ENCODE measurements at places on chromosomes 5 and 9. TPM values are rescaled to one million over a fixed set of nuclear protein-coding genes. Genes with fewer than 3 reads are reported as not detected.
A peak's percentile ranks its signal among the peaks of the same experiment; 100 is the strongest.

DNA sequence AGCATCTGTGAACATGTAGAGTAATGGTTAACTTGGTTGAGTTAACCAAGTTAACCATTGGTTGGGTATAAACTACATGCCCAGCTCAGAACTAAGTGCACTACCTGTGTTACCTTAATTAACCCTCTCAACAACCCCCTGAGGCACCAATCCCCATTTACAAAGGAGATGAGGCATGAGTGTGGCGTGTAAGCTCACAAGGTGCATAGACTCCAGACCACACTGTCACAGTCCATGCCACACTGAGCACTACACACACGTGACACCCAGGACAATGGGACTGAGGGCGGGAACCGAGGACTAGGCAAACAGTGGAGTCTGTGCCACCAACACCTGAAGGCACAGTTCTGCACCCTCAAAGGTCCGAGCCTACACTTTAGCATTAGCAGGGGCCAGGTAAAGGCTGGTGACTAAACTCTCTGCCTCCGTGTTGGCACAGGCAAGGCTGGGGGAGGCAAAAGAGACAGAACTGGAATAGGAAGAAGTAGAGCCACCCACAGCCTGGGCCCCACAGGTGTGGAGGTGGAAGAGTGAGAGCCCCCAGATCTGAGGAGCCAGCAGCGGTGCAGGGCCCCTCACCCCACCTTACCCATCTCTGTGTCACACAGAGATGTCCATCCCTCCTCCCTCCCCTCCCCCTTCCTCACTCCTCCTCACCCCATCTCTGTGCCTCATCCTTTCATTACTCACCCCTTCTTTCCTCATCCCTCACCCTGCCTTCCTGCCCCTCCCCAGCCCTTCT lies 2.2 kb upstream of the DNAJB5 start:
- H3K4me1 ChIP-seq = peaks cover 61% of the 10 kb centered on the region
- DNase-seq = no peak
- H3K4me3 ChIP-seq = peak overlapping the region; percentile 74
- peak overlapping the region; percentile 82 for H3K27ac ChIP-seq

The FOXD4L6 gene
- not detected for total RNA-seq

The PRRX2 gene
- total RNA-seq = 0.21 TPM

DNA sequence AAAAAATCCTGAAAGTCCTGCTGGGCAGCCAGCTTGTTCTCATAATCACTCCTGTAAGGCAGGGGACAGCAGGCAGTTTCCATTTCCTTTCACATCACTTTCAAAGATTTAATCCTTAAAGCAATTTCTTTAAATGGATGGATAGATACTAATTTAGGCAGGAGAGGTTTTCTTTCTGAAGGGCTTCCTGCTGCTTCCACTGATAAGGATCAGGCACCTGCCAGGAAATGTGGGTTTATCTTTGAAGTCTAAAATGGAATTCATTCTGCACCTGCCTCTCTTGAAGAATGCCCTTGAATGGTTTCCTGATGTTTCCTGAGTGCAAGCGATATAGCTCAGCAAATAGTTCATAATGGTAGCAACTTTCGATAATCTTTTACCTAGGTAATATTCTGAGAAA lies 64.5 kb downstream of the STARD4 start:
- DNase-seq = no peak
- no peak overlapping the region for H3K4me3 ChIP-seq
- H3K27me3 ChIP-seq = no peaks in the 10 kb centered on the region
- no peak overlapping the region for H3K27ac ChIP-seq

DNA sequence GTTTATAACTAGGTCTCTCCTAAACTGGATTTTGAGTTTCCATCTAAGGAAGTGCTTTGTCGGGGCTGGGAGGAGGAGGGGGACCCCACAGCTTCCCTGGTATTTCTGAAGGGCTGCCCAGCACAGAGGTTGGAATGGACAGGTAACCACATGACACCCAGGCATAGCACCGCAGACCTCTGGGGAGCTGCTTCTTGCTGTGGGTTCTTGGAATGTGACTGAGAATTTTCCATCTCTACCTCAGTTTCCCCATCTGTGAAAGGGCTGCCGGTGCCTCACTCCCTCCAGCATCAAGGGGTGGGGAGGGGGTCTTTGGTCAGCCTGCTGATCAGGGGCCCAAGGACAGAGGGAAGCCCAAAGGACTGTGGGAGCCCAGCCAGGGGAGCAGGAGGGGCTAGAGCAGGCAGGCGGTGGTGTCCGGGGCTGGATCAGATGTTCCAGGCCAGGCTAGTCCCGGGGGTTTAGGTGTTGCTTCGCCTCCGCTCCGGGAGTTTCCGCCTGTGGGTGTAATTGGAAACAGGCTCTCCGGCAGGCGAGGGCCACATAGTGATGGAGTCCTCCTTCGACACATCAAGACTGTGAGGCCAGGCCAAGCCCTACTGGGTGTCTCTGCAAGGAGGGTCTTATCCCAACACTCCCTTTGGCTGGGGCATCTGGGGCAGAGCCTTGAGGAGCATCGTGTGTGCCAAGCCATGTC lies 3.3 kb downstream of the OLFML2A start:
- peaks cover 11% of the 10 kb centered on the region for H3K27me3 ChIP-seq
- no peak overlapping the region for H3K4me3 ChIP-seq
- peaks cover 3% of the 10 kb centered on the region for H3K36me3 ChIP-seq

The STPG3 gene
- total RNA-seq = not detected

- no peaks in the 10 kb centered on the region for H3K36me3 ChIP-seq
- H3K27me3 ChIP-seq = peaks cover 6% of the 10 kb centered on the region
- H3K4me3 ChIP-seq = no peak overlapping the region
- H3K4me1 ChIP-seq = peaks cover 49% of the 10 kb centered on the region
Observed at GRCh38 chr5:14038341-14038959, 94.0 kb upstream of the DNAH5 start.

- peak within 1 kb of the TSS; percentile 95 for H3K27ac ChIP-seq
- H3K4me1 ChIP-seq = peaks cover 38% of the 10 kb centered on the region
- H3K36me3 ChIP-seq = peaks cover 22% of the 10 kb centered on the region
- peak; percentile 83 for DNase-seq
- peaks cover 33% of the 10 kb centered on the region for H3K27me3 ChIP-seq
Observed at GRCh38 chr5:178130576-178131445, at the start of gene RMND5B. TSS of gene RMND5B (plus strand) at chr5:178131014. CDS start at chr5:178138120, 7,106 bp downstream.

GRCh38 chr5:36854402-36855140 lies 22.0 kb upstream of the NIPBL start:
- no peak for DNase-seq
- H3K36me3 ChIP-seq = no peaks in the 10 kb centered on the region
- H3K27ac ChIP-seq = no peak overlapping the region
- no peak overlapping the region for H3K4me3 ChIP-seq

GRCh38 chr5:87137283-87137682 lies 130.4 kb upstream of the RASA1 start:
- H3K4me1 ChIP-seq = peaks cover 4% of the 10 kb centered on the region
- no peak overlapping the region for H3K27ac ChIP-seq
- H3K36me3 ChIP-seq = no peaks in the 10 kb centered on the region
- H3K4me3 ChIP-seq = no peak overlapping the region
- no peaks in the 10 kb centered on the region for H3K27me3 ChIP-seq
- no peak for DNase-seq

The CDKN2B-AS1 gene
- total RNA-seq = 0.36 TPM

- H3K27me3 ChIP-seq = no peaks in the 10 kb centered on the region
- no peaks in the 10 kb centered on the region for H3K4me1 ChIP-seq
- DNase-seq = no peak
- H3K4me3 ChIP-seq = no peak overlapping the region
- H3K36me3 ChIP-seq = no peaks in the 10 kb centered on the region
Observed at GRCh38 chr9:109861918-109862317, 81.9 kb downstream of the PALM2AKAP2 start.

GRCh38 chr5:157651623-157652376 lies 438 bp downstream of the SOX30 start:
- H3K27me3 ChIP-seq = no peaks in the 10 kb centered on the region
- no peak overlapping the region for H3K27ac ChIP-seq
- H3K4me3 ChIP-seq = peak overlapping the region; percentile 68
- peaks cover 3% of the 10 kb centered on the region for H3K4me1 ChIP-seq
- DNase-seq = peak; percentile 66

- no peak overlapping the region for H3K27ac ChIP-seq
- H3K4me3 ChIP-seq = peak overlapping the region; percentile 86
- peaks cover 4% of the 10 kb centered on the region for H3K27me3 ChIP-seq
- peaks cover 14% of the 10 kb centered on the region for H3K36me3 ChIP-seq
Observed at GRCh38 chr5:68214482-68215207, 911 bp upstream of the PIK3R1 start.

- H3K36me3 ChIP-seq = peaks cover 4% of the 10 kb centered on the region
- peaks cover 5% of the 10 kb centered on the region for H3K27me3 ChIP-seq
- H3K4me3 ChIP-seq = peak overlapping the region; percentile 86
- DNase-seq = peak; percentile 46
- H3K27ac ChIP-seq = no peak overlapping the region
Observed at GRCh38 chr5:134524272-134524825, 1.1 kb upstream of the JADE2 start.

- H3K27me3 ChIP-seq = peaks cover 2% of the 10 kb centered on the region
- H3K4me1 ChIP-seq = no peaks in the 10 kb centered on the region
- no peak overlapping the region for H3K4me3 ChIP-seq
- H3K36me3 ChIP-seq = no peaks in the 10 kb centered on the region
- DNase-seq = no peak
Observed at GRCh38 chr5:137113939-137114338, 385.2 kb downstream of the SPOCK1 start.

DNA sequence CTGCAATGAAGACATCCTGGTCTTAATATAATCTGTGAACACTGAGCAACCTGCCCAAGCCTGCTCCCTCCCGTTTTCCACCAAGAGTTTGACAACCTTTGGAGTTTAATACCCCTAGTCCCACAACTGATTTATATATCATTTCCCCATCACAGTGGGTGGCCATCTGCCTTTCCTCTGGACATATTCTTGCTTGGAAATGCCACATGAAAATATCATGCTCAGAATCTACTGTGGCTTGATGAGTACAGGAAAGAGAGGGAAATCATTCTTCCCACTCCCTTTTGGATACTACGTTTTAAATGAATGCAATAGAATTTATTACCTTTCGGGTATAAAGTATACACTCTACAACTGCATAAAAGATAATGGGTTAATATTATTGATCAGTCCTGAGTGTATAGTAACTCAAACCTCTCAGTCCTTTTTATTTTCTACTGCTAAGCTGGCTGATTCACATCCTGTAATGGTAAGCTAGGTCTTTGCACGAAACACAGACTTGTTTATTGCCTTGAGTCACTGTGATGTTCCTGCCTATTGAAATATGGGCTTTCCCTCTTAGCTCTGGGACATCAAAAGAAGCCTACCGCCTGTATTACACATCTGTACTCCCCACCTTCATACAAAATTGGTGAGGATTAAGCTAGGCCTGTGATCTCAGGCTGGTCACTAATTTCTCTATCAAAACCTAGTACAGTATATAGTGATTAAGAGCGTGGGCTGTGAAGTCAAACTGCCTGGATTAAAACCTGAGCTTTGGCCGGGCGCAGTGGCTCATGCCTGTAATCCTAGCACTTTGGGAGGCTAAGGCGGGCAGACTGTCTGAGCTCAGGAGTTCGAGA lies 67.6 kb upstream of the NR5A1 start:
- H3K36me3 ChIP-seq = no peaks in the 10 kb centered on the region
- no peak overlapping the region for H3K4me3 ChIP-seq
- peaks cover 6% of the 10 kb centered on the region for H3K4me1 ChIP-seq

DNA sequence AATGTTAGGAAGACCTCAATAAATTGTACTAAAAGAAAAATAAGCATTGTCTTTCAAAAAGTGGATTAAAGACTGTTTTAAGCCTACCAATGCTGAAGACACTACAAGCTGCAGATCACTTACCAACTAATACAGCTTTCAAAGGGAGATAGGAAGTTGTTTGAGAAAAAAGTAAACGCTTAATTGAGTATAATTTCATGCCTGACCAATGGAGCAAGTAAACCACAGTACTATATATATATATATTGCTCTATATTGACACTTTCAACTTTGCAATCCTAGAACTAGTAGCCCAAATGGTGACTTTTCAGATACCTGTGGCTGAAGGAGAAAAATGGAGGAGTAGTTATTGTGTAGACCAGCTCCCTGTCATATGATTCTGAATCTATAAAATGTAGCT lies 85.7 kb downstream of the FREM1 start:
- DNase-seq = no peak
- H3K4me3 ChIP-seq = no peak overlapping the region
- no peaks in the 10 kb centered on the region for H3K4me1 ChIP-seq
- peaks cover 1% of the 10 kb centered on the region for H3K27me3 ChIP-seq
- no peak overlapping the region for H3K27ac ChIP-seq

The ENDOG gene
- 8.1 TPM for total RNA-seq

DNA sequence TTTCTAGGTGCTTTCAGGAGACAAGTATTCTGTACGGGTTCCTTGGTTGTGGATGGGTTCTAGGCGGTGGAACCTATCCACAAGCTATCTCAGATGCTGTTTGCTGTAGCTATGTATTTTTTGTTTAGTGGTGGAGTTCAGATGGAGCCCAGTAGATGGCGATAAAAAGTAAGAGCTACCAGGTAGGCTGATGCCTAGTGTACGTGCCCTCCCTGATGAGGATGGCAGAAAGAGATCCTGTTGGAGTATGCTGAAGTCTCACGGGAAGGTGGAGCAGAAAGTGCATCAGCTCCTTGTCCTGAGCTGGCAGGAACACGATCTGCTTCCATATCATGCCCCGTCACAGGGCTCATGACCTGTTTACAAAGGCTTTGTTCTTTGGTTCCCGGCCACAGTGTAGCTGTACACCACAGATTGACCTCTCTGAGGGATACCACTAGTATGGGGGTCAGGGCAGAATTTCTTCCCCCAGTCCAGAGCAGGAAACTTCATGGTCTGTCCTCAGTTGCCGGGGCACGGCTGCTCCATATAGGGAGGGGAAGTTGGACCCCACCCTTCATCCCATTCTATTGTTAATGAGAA lies 12.6 kb upstream of the UGT3A2 start:
- DNase-seq = peak; percentile 44
- H3K27ac ChIP-seq = no peak overlapping the region
- H3K36me3 ChIP-seq = no peaks in the 10 kb centered on the region
- H3K4me1 ChIP-seq = no peaks in the 10 kb centered on the region
- no peak overlapping the region for H3K4me3 ChIP-seq
- peaks cover 1% of the 10 kb centered on the region for H3K27me3 ChIP-seq

DNA sequence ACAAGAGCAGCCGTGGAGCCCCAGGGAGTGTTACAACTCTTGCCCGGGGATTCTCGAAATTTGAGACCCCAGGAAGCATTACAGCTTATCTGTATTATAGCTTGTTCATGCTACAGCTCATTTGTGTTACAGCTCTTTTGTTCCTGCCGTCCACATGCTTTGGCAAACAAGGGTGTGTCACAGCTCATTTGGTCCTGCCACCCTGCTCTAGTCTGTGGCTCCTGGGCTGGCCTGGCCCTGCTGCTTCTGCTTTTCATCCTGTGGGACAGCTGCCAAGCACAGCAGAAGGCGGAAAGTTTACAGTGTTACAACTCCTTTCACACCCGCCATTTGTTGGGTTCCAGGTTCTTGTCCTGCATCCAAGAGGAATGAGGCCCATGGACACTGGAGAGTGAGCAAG lies 685.0 kb downstream of the SLCO4C1 start:
- no peak overlapping the region for H3K4me3 ChIP-seq
- H3K27ac ChIP-seq = no peak overlapping the region
- H3K4me1 ChIP-seq = no peaks in the 10 kb centered on the region
- H3K27me3 ChIP-seq = peaks cover 2% of the 10 kb centered on the region
- no peak for DNase-seq

GRCh38 chr9:28981129-28981528 lies 1407.8 kb upstream of the C9orf72 start:
- H3K27me3 ChIP-seq = no peaks in the 10 kb centered on the region
- H3K4me1 ChIP-seq = no peaks in the 10 kb centered on the region
- H3K4me3 ChIP-seq = no peak overlapping the region
- no peak for DNase-seq

All from endothelial cell (in vitro differentiated cells).